Heart left ventricle (tissue), 16 donors: ENCODE measurements at places on chromosomes 11 and 22. TPM values are rescaled to one million over a fixed set of nuclear protein-coding genes. Genes with fewer than 3 reads are reported as not detected.

LUZP2 gene
- not detected for total RNA-seq

GRCh38 chr11:120884154-120885020 is 139.5 kb upstream of the TBCEL start:
- peaks cover 3% of the 10 kb centered on the region for H3K27me3 ChIP-seq
- H3K4me3 ChIP-seq = no peak overlapping the region
- H3K27ac ChIP-seq = no peak overlapping the region

DNA sequence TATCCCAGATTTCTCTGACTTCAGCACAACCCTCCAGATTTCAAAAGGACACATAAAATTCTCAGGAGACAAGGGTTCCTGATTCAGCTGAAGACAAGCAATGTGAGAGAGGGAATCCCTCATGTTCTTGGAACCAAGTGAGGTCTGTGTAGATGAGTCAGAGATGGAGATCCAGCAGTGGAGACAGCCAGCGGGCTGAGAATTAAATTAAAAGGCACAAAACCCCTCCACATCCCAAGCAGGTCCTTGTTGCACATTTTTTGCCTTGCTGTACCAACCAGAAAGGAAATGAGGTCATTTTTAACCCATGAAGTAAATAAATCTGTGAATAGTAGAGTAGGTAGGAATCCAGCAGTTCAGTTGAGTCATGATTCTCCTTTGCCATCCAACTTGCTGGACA is 9.7 kb downstream of the MTNR1B start:
- H3K4me1 ChIP-seq = no peaks in the 10 kb centered on the region
- H3K4me3 ChIP-seq = no peak overlapping the region
- DNase-seq = no peak
- H3K36me3 ChIP-seq = no peaks in the 10 kb centered on the region

DNA sequence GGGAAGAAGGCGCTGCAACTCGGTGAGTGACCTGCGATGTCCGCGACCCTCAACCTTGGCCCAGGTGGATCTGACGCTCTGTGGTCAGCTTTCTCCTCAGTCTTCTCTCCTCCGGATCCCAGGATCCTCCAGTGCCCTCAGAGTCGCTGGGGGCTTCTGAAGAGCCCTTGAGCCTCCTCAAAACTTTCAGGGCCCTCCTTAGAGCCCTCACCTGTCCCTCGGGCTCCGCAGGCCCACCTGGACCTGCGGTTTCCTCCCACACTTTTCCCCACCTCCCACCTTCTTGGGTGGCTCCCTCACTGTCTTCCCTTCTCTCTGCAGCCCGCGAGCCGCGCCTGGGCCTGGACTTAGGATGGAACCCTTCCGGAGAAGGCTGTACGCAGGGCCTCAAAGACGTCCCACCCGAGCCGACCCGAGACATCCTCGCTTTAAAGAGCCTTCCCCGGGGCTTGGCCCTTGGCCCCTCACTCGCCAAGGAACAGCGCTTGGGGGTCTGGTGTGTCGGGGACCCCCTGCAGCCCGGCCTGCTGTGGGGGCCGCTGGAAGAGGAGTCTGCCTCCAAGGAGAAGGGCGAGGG is 335 bp downstream of the ZNF408 start:
- no peak for DNase-seq
- peaks cover 44% of the 10 kb centered on the region for H3K36me3 ChIP-seq
- H3K4me3 ChIP-seq = peak overlapping the region; percentile 99
- no peaks in the 10 kb centered on the region for H3K27me3 ChIP-seq
